ENCODE measurements at places on chromosomes 6 and 20.
A peak's percentile ranks its signal among the peaks of the same experiment; 100 is the strongest.

DNA sequence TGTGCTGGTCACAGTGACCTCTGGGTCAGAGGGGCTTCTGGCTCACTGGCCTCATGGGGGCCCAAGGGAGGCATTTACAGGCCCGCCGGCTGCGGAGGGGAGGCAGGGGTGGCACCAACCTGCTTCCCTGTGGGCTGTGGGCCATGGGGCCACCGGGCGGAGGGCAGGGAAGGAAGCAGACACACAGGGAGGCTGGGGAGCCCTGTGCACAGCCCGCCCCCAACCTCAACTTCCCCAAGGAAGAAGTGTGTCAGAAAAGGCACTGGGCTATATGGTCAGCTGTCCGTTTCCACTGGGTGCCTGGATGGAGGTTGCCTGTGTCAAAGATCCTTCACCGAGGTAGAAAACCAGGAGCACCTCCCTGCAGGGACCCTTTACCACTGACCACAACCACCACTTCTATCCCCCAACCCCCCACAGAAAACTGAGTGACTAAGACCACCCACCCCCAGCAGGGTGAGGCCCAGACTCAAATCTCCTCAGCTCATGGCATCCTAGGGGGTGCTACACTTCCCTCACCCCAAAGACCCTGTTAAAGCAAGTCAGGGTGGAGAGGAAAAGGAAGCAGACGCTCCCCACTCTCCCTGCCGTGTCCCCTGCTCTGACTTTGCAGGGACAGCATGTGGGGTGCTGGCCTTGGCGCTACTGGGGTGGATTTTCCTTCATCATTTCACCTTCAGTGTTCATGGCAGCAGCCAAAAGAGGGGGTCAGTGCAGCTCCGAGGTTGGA, 5.6 kb downstream of the CST3 start:
- DNase-seq = no peak

- DNase-seq = no peak
Measured at GRCh38 chr6:136511397-136511796, 38.8 kb downstream of the MAP7 start.

DNA sequence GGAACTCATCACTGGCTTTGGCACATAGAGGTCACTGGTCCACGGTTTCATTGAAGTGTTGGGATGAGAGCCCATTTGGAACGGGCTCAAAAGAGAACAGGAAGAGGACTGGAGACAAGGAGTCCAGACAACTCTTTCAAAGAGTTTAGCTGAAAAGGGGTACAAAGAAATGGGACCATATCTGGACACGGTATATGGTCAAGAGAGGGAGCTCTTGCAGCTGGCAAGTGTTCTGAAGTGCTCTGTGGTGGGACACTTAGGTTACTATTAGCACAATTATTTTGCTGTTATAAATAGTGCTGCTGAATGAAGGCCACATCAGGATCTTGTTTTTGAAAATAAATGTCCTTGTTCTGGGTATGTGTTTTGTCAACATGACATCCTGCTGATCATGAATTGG, 4.6 kb downstream of the SGK2 start:
- no peak for DNase-seq

GRCh38 chr6:87590990-87591389, 1.1 kb downstream of the ORC3 start:
- no peak for DNase-seq

DNA sequence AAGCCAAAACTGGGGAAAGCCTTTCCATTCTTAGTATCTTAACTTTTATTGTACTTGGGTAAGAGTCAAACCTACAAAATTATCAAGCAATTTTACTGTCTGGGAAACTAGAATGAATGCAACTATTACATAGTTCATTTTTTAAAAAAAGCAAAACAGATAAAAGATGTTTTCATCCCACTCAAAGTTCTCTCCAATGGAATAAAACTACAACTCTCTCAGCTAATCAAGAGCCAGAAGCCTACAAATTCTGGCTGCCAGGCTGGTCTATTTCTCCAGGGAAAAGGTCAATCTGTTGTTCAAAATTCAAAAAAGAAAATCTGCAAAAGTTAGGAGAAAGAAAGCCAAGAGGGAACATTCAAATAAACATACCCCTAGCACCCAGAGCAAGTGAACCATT, 56.2 kb downstream of the COL12A1 start:
- no peak for DNase-seq

- DNase-seq = no peak
Measured at GRCh38 chr6:41462033-41462432, 84.1 kb upstream of the FOXP4 start.

DNA sequence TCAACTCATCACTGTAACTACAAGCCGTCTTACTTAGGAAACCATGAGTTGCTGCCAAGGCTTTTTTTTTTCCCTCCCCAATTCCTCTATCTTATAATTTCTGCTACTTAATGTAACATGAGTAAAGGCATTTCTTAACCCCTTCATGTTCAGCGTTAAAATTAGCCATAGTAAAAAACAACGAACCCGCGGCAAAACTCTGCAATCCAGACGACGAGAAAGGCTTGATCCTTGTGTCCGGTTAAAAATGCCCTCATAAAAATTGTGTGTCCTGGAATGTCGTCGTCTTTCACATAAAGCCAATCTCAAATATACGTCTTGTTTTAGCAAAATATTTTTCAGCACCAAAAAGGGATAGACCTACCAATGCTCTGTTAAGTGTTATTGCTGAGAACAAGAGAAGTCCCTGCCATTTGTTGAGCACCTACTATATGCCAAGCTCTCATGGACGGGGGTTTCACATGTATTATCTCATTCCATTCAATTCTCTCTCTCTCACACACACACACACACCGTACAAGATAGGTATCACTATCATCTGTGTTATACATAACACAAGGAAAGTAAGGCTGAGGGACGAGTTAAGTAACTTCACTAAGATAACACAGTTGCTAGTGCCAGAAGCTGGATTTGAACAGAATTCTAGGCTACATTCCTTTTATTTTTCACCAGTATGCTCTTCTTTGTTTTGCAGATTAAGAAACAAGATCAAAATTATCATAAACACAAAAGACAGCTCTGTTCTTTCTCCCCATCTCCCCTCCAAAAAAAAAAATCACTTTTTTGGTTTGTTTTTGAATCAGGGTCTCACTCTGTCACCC, 683 bp upstream of the ARHGAP18 start:
- DNase-seq = no peak

- DNase-seq = no peak
Measured at GRCh38 chr6:1116149-1116548, 195.7 kb upstream of the FOXQ1 start.

- DNase-seq = no peak
Measured at GRCh38 chr6:160260367-160260766, 1.7 kb upstream of the SLC22A2 start.

DNA sequence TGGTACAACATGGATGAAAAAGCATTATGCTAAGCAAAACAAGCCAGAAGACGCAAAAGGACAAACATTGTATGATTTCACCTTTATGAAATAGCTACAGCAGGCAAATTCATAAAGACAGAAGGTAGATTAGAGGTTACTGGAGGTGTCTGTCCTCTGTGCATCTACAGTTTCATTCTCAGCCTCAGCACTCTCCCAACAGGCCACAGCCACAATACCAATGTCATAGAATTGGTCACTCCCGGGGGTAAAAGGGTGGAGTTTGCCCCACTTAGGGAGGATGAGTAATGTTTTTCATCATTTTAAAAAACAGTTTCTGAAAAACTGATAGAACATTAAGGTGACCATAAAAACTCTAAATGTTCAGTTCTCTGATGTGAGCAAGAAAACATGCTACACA, 17.2 kb upstream of the TMX4 start:
- no peak for DNase-seq

GRCh38 chr6:130033949-130034348, 15.6 kb downstream of the L3MBTL3 start:
- no peak for DNase-seq

GRCh38 chr6:117169064-117169665, 96.2 kb upstream of the VGLL2 start:
- no peak for DNase-seq

- no peak for DNase-seq
Measured at GRCh38 chr6:152091851-152092341, 284.4 kb downstream of the ESR1 start.

DNA sequence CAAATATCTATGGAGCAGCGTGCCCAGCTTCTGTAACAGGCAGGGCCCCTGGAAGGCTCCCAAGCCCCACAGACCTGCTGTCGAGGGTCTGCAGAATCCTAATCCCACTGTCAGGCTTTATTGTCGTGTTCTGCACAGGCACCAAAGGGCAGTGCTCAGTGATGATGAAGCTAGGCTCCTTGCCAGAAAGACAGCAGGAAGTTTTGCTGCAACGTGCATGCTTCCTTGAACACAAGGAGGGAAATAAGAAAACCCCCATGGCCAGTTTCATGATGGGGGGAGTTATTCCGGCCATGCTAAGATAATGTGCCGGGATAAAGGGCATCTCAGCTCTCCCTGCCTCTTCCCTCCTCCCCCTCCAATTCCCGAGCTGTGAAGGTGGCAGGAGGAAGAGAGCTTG, 109.4 kb upstream of the KCNG1 start:
- no peak for DNase-seq

DNA sequence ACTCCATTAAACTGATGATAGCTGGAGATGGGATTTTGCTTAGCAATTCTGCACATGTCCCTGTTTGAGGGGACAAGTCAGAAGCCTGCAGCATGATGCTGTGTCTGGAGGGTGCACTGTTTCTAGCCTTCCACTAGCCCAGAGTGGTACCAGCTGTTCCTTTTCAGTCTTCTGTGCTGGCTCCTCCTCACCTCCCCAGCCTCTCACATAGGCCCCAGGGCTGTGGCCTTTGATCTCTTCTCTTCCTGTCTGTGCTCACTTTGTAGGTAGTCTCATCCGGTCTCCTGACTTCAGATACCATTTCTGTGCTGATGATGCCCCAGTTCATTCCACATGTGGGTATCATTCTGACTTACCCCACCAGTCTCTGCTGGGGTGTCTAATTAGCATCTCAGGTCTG, 126.3 kb downstream of the HIVEP1 start:
- no peak for DNase-seq

DNA sequence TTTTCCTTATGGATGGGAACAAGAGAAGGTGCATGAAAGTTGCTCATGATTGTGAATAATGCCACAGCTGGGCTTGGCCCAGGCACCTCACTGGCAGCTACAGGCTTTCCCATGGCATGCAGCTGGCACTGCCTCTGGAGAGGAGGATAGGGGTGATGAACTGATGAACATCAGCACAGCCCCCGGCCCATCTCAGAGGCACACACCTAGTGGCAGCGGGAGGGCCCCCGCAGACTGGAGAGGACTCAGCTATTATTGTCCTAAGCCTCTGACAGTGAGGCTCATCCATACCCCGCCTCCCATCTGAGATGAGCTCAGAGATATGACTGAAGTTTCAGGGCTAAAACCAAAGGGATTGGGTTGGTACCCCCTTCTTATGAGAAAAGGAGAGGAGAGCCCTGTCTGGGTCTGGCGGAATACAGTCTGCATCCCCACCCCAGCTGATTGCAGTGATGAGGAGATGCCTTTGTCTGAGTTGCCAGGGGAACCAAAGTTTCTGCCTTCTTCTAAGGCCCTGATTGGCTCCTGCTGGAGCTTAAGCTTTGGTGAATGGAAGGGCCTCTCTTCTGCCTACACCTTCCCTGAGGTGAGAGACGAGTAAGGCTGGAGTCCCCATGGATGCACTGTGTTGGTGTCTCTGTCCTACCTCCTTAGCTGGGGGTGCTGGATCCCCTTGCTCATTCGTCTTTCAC, 27.6 kb upstream of the EPB41L1 start:
- no peak for DNase-seq

- no peak for DNase-seq
Measured at GRCh38 chr6:38432479-38432878, 207.2 kb downstream of the BTBD9 start.

GRCh38 chr6:35911871-35912653, 8.8 kb downstream of the SRPK1 start:
- no peak for DNase-seq

- DNase-seq = no peak
Measured at GRCh38 chr20:12270863-12271262, 353.2 kb downstream of the BTBD3 start.

- peak; percentile 1 for DNase-seq
Measured at GRCh38 chr6:84220809-84221409, 6.5 kb downstream of the CEP162 start.

- no peak for DNase-seq
Measured at GRCh38 chr6:109045493-109045892, 49.2 kb downstream of the SESN1 start.

GRCh38 chr6:15452182-15452941, 206.5 kb downstream of the JARID2 start:
- DNase-seq = no peak

- no peak for DNase-seq
Measured at GRCh38 chr6:20589266-20589665, 55.0 kb downstream of the CDKAL1 start.

DNA sequence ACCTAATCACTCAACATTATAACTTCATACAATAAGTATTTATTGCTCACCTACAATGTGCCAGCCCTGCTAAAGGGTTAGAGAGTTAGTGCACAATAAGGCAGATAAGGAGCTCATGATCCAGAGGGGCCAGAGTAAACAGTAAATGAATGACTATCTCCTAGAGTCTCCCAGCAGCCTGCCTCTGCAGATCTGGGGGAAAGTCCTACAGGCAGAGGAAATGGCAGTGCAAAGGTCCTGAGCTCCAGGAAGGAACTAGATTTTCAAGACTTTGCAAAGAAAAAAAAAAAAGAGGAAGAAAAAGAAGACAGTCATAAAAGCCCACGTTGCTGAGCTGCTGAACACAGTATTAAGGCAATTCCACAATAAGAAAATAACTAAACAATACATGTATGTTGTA, 160.1 kb downstream of the SIM1 start:
- DNase-seq = no peak

GRCh38 chr6:134735461-134735860, 214.4 kb downstream of the ALDH8A1 start:
- no peak for DNase-seq

- no peak for DNase-seq
Measured at GRCh38 chr6:5676701-5677100, 330.0 kb downstream of the NRN1 start.

DNA sequence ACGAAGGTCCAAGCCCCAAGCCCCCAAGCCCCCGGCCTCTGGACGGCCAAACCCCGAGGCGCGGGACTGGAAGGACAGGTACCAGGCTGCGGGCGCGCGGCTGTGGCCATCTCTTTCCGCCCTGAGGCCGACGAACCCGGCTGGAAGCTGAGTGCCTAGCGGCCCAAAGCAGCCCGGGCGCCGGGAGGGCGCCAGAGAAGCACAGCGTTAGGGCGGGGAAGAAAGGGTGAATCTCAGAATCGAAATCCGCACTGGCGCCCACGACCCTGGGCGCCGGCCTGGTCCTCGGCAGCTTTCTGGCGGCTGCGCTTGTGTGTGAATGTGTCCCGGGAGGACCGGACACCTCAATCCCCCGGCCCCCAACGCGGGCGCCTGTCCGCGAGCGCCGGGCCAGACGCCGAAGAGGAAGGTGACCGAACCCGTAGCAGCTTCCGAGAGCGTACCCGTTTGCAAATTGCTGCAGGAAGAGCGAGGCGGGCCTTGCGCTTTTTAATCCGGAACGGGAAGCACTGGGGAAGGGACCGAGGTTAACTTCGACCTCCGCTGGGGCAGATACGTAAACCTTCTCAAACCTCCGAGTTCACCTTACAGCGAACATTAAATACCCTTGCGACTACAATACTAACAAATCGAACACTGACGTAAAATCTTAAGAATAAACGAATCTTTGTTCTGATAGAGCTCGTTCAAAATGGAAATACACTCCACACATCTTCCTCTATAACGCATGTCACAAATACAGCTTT, 2.9 kb downstream of the NRN1 start:
- DNase-seq = peak; percentile 50

All from NCI-H2081 (cell line).